ENCODE measurements at places on chromosomes 1 and 21.

GRCh38 chr1:167922023-167922422 is 8.1 kb upstream of the ADCY10 start:
- no peak for DNase-seq

DNA sequence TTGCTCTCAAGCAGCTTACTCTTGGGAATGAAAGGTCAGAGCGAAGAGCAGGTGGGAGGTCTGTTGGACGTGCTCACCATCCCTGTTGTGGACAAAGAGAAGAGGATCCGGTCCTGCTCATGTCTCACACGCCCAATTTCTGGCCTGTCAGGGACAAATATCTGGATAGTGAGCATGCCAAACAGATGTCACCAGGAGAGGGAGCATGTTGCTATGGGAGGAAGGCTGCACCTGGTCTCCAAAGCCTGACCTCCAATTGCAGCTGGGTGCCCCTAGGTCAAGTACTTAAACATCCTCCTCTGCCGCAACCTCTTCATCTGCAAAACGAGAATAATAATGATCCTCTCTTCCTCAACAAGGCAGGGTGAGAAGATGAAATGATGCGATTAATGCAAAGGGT is 53.4 kb downstream of the DMRTA2 start:
- no peak for DNase-seq

DNA sequence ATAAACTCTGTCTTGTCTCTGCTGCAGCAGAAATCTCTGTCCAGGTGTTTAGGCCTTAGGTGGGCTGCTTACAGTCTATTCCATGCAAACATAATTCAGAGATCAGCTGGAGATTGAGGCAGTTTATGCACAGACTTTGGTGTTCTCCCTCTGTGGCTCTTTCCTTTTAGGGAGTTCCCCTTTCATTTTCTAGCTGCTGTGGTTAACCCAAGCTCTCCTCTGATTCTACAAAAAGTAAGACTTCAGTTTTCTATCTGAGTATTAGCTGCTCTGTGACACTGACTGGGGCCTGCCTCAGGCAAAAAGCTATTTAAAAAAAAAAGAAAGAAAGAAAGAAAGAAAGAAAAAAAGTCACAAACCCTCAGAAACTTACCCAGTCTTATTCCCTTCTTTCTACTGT is 211.1 kb downstream of the CAMTA1 start:
- DNase-seq: no peak

DNA sequence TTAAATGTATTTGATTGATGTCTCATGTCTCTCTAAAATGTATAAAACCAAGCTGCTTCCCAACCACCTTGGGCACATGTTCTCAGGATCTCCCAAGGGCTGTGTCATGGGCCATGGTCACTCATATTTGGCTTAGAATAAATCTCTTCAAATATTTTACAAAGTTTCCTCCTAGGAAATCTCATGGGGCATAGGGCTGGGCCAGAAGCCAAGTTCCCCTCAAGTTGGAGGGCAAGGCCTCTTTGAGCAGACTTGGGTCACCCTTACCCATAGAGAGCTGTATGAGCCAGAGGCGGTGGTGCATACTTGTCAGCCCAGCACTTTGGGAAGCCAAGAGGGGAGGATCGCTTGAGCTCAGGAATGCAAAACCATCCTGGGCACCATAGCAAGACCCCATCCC is 2.3 kb upstream of the FBXO42 start:
- no peak for DNase-seq

- peak; percentile 91 for DNase-seq
These were observed 37.0 kb downstream of the LRIG2 start for GRCh38 chr1:113109908-113110554.

- no peak for DNase-seq
These were observed 307.1 kb upstream of the RRP15 start for GRCh38 chr1:217977943-217978342.

GRCh38 chr1:164515711-164516331 is 43.2 kb upstream of the PBX1 start:
- DNase-seq: no peak

DNA sequence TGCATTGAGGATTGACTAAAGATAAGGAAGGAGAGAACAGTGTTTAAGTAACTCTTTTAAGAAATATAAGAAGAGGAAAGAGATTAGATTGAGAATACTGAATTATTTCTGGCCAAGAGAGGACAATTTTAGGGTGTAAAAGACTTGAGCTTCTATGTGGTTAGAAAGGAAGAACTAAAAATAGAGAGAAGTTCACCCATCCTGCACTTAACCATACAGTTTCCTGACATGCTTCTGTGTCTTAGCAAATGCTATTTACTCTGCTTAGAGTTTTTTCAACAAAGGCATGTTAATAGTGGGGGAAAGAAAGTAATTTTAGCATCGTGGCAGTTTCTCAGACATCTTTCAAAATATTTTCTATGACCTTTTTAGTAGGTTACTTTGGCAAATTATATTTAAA is 122.8 kb upstream of the GPR52 start:
- no peak for DNase-seq

DNA sequence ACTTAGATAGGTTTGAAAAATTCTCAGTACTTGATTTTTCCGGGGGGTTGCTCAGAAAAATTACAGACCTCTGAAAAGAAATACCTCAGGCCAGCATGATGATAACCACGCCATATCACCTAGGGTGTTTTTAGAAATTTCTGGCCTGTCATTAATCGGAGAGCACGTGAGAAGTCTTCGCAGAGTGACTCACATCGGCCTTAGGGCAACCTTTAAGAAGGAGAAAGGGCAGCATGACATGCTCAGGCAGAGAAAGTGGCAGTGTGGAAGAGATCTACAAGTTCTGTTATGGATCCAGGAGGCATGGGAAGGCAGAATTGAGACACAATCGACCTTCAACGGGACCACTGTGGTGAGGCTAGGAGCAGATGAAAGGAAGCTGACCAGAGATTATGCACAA is 506.3 kb downstream of the LMO4 start:
- DNase-seq: no peak

- peak; percentile 2 for DNase-seq
These were observed 144.1 kb upstream of the CTTNBP2NL start for GRCh38 chr1:112251766-112252506.

DNA sequence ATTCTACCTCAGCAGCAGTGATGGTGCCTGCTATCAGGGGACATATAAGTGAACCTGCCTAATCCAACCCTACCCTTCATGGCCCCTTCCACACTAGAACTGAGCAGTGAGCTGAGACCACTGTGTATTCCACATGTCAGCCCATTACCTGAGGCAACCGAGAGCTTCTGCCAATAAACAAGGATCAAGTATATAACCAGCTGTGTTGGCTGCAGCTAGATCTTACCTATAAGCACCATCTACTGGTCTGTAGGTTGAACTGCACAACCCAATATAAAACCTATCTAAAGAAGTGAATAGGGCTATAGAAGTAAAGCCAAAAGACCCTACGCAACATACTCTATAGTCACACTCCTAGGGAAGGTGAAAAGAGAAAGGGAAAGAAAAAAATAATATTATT is 376.9 kb downstream of the HHIPL2 start:
- DNase-seq: no peak

Data from AG04449 (cell line).